ENCODE measurements at places on chromosomes 7 and 10.

DNA sequence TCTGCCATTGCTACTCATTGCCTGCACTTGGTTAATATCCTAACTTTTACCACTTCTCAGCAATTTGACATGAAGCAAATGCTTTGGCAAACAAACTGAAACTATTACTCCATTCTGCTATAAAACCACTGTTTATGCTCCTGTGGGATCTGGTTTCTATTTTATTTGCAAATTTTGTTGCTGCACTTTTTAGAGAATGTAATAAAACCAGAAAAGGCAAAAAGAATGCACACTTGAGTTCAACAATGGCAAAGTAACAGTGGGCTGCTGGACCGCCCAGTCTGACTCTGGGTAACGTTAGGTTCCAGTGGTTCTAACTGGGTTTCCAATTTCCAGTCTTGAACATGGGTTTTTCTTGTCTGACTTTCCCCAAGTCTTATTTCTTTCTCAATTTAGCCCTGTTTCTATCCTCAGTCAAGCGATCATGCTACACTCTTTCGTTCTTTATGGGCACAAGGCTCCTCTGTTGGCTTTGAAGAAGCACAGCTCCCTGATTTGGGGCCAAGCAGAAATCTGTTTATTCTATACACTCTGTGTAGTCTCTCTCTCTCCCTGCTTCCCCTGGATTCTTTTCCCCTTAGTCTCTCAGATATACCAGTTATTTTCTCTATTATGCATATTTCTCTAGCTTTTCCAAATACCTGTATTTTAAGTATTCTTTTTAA is 129.2 kb upstream of the FAM3C start:
- DNase-seq = no peak

- no peak for DNase-seq
Observed at GRCh38 chr10:71528371-71529206, 131.9 kb downstream of the CDH23 start.

- DNase-seq = no peak
Observed at GRCh38 chr10:94428766-94429707, 26.7 kb downstream of the TBC1D12 start.

- no peak for DNase-seq
Observed at GRCh38 chr7:115350764-115351163, 428.9 kb downstream of the MDFIC start.

DNA sequence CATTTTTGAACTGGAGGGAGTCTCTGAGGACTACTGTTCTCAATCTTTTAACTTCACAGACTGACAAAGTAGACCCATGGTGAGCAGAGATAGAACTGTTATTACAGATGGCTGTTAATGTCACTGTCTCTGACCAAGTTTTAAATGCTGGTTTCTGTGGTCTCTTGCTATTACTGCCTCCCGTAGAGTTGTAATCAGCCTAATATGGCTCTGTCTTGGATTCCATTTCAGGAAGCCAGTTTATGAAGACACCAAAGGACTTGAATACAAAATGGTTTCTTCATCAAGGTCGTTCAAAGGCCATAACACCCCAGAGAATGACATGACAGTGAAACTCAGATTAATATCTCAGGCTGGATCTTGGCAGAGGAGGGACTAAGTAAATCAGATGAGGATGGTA is 3.9 kb downstream of the SFRP4 start:
- DNase-seq = no peak

- DNase-seq = no peak
Observed at GRCh38 chr7:125467996-125468854, 538.6 kb upstream of the POT1 start.

DNA sequence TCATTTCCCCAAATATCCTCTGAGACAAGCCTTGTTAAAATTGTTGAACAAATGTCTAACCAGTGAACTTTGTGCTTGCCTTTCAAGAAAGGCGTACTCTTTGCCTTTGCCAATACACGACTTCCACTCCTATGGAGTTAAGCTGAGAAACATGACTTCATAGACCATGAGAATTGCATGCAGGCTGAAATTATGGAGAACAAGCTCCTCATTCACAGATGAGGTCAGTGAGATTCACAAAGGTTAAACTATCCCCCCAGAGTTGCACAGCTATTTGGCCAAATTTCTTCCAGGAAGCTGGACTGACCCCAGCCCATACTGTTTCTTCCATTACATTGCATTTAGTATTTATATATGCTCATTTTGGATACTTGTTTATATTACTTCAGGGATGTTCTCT is 221.4 kb upstream of the SEMA3C start:
- no peak for DNase-seq

DNA sequence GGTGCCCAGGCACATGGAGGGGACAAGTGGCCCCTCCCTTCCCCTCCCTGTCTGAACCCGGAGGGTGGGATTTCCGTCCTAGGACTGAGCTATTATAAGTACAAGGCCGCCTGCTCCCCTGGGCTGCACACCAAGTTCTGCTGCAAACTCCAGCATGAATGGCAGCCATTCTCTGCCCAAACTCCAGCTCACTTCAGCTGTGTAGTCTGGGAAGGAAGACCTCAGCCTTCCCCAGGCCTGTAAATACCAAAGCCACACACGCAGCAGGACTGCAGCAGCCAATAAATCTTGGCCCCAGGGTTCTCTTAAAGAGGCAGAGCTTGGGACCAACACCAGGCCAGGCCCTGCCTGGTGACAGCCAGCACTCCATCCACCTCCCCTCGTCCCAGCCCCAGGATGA is 291.3 kb upstream of the ZMIZ1 start:
- DNase-seq = no peak

DNA sequence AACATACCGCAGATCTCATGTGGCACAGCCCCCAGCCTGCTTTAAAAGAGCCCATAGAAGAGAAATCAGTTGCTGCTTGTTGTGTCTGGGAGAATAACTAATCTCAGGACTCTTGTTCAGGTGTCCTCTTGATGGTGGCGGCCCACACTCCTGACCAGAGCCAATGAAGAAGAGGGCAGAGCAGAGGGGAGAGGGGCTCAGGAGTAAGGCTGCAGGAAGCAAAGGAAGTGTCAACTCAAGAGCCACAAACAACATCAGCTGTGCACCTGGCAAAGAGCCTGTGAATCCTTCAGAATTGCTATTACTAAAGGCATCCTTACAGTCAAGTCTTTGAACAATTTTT is 59.8 kb upstream of the PTN start:
- no peak for DNase-seq

- no peak for DNase-seq
Observed at GRCh38 chr7:30671793-30672465, 10.3 kb downstream of the CRHR2 start.

- no peak for DNase-seq
Observed at GRCh38 chr10:86059892-86060291, 306.7 kb downstream of the GRID1 start.

DNA sequence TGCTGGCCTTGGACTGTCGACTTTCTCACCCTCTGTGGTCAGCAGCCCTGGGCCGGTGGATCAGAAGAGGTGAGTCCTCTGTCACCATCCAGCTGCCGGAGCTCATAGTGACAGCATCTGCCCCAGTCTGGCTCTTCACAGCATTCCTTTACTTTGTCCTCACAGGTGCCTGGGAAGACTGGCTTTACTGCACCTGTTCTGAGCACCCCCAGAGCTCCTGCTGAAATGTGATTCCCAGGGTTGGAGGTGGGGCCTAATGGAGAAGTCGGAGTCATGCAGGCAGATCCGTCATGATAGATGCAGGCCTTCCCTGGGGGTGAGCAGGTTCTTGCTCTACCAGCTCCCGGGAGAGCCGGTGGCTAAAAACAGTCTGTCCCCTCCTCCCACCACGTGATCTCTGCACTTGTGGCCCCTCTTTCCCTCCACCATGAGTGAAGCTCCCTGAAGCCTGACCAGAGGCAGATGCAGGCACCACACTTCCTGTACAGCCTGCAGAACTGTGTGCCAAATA is 171.5 kb downstream of the ZMYND11 start:
- no peak for DNase-seq

GRCh38 chr10:20228729-20229128 is 412.5 kb downstream of the PLXDC2 start:
- DNase-seq = no peak

DNA sequence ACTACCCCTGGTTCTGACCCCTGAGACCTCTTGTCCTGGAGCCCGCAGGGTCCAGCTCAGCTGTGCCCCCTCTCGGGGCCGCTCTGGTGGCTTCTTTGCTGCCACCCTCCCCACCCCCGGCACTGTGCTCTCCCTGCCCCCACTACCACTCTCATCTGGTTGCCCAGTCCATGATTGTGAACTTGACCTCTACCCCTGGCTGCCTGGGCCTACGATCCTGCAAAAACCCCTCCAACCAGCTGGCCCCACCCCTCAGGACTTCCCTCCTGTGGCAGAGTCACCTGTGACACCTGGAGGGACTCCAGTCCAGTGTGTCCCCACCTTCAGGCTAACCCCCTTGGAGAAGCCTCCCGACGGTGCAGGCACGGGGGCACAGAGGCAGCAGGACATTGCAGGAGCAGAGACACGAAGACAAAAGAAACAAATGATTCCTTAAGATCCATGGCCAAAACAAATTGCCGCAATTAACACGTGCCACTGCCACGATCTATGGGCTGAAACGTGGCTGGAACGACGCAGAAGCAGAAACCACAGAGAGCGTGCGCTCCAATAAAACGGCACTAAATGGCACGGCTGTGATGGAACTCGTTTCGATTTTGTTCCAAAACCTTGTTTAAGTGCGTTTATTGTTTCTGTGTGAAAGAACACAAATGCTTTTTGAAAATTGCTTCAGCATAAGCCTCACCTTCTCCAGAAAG is 72.0 kb downstream of the PARP12 start:
- DNase-seq = no peak

DNA sequence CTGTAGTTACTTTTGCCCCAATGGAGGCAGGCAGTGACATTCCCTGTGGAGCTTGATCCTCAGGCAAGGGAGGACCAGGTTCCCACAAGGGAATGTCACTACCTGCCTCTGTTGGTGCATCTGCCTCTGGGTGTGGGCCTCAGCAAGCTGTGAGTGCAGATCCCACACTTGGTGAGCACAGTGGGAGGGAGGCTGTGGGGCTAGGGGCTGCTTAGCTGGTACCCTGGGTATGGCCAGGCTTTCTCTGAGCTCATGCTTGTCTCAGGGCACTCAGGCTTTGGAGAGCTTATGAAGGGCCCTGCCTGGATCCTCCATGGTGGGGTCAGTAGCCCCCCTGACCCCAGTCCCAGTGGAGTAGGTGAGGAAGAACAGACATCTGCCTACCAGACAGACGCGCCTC is 16.2 kb upstream of the ZNF488 start:
- DNase-seq = no peak

DNA sequence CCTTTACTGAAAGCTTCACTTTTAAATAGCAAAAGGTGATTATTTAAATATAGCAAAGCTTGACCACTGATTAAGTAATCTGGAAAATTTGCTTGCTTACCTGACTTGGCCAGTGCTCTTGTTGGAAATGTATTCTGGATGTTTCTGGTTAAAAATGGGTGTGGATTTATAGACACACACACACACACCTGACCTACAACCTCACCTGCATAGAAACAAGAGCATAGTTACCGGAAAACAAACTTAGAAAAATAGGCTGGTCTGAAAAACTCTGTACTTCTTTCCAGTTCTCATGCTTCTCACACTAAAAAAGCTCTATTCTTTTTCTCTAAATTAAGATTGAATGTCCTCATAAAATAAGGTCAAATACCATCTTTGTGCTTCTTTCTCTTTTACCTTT is at the start of gene AGR3:
Gene AGR3, minus strand, starts transcription at position 140 of the 400 bp plus-strand sequence. CDS start 3,365 bp downstream, outside the sequence.
- no peak for DNase-seq
